ENCODE measurements at places on chromosomes 2 and 18. TPM values are rescaled to one million over a fixed set of nuclear protein-coding genes. Genes with fewer than 3 reads are reported as not detected.

DNA sequence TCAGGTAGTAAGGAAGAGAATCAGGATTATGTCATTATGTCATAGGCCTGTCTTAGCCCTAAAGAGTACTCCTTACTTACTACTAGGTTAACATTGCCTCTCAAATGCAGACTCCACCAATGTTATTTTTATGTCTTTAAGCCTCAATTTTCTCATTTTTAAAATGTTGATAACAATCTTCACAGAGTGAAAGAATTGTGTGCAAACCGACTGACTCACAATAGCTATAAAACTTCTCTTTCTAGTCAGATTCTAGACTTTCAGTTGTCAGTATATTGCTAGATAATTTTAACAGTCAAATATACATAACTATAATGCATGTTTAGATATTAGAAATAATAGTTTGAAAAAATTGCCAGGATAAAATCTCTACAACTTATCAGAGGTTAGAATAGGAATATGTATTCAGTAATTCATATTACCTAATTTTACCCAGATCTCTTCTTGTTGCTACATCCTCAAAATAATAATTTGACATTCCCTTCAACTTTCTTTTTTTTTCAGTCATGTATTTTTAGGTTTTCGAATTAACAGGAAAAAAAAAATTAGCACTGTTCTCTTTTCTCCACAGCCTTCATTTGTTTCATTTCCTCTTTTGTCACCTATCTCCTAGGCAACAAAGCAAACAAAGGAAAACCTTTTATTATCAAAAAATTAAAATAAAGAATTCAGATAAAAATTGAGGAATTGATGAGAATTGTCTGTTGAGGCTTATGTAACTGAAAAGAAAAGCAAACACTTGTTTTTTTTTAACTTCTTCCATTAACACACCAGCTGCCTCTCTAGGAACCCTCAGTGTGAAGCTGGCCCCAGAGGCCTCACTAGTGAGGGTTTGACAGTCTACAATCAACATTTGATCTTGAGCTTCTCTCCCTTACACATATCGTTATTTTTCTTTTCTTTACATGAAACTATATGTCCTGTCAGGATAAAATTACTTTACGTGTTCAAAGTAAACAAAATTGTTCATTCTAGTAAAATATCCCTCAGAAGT lies 279.0 kb downstream of the CALCRL start:
- peak; percentile 29 for DNase-seq

- DNase-seq: no peak
These were observed 339.4 kb upstream of the TNP1 start for GRCh38 chr2:217199255-217199630.

DNA sequence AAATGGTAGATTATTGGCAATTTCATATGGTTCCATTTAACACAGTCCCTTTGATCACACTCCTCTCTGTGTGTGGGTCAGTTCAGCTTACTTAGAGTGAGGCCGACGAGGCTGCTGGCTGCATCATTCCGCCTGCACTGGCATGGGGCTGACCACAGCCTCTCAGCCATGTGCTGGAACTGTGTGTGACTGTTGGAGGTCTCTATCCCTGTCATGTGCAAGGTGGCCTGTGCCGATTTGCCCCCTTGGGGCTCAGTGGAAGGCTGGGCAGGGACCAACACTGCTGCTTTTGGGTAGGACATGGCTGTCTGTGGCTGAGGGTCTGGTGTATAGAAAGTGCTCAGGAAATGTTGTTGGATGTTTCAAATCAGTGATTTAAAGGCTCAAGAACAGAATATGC lies 454.0 kb upstream of the HS6ST1 start:
- DNase-seq: no peak

GRCh38 chr2:197113275-197113711 lies 186.8 kb upstream of the PGAP1 start:
- no peak for DNase-seq

- peak; percentile 32 for DNase-seq
These were observed 75.8 kb downstream of the ACTR3 start for GRCh38 chr2:113965644-113966043.

GRCh38 chr18:39414009-39414700 lies 1848.6 kb upstream of the CELF4 start:
- DNase-seq: peak; percentile 71

DNA sequence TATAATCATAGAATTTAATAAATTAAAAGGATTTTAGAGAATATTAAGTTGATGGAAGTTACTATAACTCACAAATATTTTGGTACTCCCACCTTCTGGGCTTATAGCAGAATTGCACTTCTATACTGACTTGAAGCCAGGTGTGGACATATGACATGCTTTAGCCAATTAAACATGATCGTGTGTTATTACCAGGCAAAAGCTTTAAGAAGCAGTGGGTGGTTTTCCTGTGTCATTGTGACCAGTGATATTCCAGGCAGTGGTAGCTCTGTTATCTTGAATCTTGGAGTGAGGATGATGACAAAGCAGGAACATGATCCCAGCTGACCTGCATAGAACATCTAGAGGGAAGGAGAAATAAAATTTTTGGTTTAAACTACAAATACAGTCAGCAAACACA lies 370.9 kb upstream of the ZEB2 start:
- DNase-seq: peak; percentile 3

The IL36G gene
- total RNA-seq: not detected

The ACKR3 gene
- 57.0 TPM for total RNA-seq

The BOLL gene
- total RNA-seq: not detected
